HS-27A (cell line): ENCODE measurements at places on chromosomes 2 and 18.
A peak's percentile ranks its signal among the peaks of the same experiment; 100 is the strongest.

DNA sequence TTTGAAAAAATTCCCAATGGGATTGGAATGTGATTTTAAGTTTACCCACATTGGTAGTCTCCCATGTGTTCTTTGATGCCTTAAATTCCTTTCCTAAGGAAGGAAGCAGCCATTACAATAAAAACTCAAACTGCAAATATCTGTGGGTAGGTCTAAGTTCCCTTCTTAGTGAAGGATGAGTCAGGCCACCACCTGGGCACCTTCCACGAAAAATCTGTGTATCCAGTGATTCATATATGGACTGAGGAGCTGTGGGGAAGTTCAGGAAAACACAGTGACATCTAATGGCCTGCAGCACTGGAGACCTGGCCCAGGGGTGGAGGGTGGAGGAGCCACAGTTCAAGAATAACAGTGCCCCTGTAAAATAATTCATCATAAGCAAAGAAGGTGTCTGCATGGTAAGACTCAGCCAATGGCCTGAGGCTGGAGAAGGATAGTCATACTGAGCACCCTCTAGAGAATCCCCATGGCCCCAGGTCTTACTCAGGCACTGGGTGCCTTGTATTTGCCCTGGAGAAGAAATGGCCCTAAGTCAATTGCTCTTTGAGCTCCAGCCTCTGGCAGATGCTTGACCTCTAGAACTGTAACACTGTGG is 248.6 kb downstream of the SP3 start:
- no peak for DNase-seq

DNA sequence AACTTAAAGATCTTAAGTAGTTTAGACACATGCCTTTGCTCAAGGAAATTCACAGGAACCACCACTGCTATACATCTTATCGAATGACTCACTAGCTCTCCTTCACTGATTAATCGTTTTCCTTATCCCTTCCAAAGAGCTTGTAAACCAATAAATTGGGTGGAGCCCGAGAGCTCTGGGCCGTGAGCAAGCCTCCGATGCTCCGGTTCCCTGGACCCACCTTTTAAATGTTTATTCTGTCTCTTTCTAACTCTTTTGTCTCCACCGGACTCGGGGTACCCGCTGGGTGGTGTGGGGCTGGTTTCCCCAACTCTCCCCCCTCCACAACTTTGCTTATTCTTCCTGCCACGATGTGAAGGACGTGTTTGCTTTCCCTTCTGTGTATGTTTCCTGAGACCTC is 292.9 kb upstream of the TMEFF2 start:
- DNase-seq, result no peak

DNA sequence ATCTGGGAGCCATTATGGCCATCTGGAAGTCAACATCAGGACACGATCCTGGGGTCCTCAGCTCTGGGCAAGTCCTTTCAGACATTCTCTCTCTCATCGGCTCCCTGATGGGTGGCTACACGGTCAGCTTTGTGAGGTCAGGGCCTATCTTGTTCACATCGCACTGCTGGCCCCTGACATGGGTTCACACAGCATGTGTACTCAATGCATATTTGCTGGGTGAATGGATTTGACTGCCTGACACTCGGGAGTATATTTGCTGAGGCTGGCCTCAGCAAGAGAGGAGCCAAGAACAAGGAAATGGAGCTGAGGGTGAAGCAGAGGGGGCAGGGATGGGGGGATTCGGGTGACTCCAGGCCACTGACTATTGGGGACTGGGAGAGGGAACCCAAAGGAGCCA is 50.5 kb downstream of the SLC4A5 start:
- DNase-seq, result no peak

DNA sequence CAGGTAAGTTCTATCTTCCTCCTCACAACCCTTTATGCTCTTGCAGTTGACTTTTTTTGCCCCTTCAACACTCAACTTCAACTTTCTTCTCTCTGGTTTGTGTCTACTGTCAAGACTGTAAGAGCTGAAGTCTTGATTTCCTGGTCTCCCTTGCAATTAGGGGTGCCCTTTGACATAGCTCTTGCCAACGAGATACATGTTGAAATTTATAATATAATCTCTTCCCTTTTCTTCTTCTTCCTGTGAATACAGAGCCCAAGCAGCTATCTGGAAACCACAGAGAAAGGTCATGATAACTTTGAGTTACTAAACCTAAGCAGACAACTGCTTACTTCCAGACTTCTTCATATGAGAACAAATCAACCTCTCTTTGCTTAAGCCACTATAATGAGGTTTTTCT is 163.5 kb downstream of the MC4R start:
- no peak for DNase-seq

DNA sequence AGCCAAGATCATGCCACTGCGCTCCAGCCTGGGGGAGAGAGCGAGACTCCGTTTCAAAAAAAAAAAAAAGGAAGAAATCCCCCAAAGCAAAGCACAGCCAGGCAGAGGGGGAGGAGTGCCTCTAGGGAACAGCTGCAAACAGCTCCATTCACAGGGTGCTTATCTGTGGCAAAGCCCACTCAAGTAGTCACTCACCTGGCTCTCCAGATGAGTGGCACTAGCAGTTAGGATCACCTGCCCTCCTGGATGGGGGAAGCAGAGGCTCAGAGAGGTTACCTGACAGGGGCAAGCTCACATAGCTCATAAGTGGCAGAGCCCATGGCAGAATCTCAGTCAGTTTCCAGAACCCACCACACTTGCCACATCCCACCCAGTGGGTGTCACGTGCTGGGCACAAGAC is 30.3 kb downstream of the TFCP2L1 start:
- no peak for DNase-seq

- no peak for DNase-seq
Observed at GRCh38 chr2:201507725-201508124, 56.2 kb downstream of the STRADB start.

DNA sequence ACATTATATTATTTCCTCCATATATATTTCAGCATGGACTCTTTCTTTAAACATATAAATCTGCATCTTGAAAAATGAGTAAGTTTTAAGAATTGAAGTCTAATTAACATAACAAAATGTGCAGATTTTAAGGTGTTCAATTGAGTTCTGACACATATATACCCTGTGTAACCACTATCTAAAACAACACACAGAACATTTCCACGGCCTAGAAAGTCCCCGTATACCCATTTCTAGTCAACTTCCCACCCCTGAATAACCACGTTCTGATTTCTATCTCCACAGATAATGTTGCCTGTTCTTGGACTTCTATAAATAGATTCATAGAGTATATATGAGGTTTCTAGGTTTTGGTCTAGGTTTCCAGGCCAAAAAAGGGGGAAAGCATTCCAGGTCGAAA is 87.5 kb downstream of the AAK1 start:
- DNase-seq, result no peak

DNA sequence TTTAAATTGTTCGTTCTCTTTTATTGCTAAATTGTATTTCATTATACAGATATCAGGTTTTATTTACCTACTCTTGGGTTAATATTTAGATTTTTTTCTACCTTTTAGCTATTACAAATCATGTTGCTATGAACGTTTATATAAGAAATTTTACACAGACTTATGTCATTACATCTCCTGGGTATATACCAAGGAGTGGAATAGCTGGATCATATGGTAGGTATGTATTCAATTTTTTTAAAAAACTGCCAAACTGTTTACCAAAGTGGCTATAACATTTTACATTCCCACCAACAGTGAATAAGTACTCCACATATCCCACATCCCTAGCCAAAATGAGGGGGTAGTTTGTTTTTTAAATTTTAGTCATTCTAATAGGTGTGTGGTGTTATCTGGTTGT is 32.3 kb upstream of the BAZ2B start:
- DNase-seq, result no peak

DNA sequence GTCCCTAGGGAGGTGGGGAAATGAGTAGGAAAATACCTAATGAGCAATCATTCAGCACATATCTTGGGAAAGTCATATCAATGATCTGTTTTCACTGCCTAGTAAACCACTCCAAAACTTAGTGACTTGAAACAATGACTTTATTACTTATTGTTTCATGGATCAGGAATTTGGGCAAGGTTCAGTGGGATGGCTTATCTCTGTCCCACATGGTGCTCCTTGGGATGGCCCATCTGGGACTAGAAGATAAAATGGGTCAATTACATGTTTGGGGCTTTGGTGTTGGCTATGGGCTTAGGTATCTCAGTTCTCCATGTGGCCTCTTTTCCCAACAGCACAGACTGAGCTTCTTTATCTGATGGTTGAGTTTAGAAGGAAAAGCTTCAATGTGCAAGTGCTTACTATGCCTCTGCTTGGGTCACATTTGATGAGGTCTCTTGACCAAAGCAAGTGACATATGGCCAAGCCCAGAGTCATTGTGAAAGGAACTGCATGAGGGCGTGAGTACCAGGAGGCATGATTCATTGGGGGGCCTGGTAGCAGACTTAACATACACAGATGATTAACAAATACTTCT is 218.1 kb upstream of the TNP1 start:
- DNase-seq, result no peak

DNA sequence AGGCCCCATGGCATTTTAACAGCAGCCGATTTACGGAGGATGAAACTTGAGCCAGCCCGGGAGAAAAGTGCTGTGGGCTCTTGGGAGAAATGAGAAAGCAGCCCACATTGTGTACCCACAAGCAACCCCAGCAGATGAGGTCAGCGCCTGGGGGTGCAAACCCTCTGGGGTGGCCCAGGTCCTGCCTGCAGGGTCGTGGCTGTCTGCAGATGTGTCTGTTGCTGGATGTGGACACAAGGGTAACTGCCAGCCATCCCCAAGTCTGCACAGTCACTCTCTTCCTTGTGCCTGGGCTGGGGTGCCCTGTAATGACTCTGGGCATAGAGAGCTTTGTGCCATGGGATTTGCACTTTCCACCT is 170.8 kb downstream of the PRKCE start:
- no peak for DNase-seq

DNA sequence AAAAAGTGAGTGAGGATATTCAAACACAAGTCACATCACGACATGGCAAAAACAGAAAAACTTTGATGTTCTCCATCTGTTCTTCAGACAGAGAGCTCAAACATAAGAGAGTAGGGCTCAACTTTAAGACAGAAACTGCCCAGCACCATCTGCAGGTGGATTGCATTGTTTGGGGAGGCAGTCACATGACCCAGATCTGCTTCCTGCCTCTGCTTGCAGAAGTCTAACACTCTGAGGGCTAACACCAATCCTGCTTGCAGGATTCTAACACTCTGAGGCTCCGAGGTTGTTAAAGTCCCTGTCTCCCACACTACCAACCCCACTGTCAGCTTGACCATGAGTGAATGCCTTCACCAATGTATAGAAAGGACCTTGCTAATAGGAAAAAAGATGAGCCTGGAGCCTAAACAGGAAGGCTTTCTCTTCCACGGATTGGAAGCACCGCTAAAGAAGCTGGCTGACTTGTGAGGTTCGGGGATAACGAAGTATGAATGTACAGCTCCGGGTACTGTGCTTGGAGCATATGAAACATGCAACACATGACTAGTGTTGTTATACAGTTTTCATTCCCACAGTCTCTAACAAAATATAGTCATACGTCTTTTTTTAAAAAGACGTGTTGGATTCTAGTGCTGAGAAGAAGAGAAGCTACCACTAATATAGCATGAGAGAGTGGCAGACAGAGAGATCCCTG is 176.6 kb upstream of the CREB1 start:
- DNase-seq, result no peak

DNA sequence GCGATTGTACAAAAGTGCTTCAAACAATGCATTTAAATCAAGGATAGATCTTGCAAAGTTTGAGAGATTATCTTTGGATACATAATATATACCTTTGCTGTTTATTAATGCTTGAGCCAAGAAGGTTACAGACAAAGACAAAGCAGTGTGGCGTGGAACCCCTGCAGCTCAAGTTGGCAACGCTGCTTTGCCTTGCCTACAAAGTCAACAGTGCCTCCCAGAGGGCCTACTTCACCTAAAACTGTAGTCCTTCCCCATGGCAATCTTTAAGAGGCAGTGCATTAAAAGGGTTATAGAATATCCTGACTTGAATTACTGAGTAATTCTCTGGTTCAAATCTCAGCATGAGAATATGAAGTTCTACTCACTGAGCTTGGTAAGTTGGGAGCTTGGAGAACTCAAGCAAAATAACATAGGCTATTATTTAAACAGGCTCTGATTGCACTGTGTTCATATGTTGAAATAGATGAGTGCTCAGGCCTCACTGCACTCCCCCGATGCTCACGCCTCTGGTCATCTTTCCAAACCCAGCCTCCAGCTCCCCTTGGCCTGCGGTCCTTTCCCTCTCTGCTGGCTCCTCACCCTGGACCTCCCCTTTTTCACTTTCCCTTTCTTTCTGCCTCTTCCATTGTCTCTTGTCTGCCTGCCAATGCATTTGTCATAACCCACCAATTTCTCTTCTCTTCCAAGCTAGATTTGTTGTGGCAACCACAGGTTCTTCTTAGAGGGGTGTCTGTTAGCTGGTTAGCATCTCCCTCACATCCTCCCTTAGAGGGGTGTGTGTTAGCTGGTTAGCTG is 96.5 kb downstream of the MYT1L start:
- no peak for DNase-seq

- no peak for DNase-seq
Observed at GRCh38 chr2:203869223-203870042, 1.9 kb downstream of the CTLA4 start.

GRCh38 chr2:74554820-74555531 is 456 bp downstream of the DOK1 start:
- no peak for DNase-seq

- DNase-seq, result peak; percentile 5
Observed at GRCh38 chr2:166516712-166517303, 22.8 kb upstream of the SCN7A start.

- DNase-seq, result no peak
Observed at GRCh38 chr2:206611191-206611590, 31.1 kb upstream of the FAM237A start.

- no peak for DNase-seq
Observed at GRCh38 chr2:74975016-74975415, 16.6 kb downstream of the POLE4 start.

DNA sequence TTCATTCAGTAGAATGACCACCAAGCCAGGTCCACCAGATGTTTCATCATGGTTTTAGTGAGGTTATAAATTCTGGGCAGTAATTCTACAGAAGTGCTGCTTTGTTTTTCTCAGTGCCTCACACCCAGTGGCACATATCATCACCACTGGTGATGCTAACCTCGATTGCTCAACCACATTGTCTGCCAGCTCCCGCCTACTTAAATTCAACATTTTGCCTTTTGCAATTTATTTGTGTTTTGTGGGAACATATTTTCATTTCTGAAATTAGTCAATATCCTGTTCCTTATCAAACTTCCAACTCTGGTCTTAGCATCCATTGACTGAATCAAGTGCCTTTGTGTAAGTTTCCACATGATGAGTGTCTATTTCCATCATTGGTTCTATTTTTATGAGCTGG is 62.3 kb upstream of the TMEM178A start:
- DNase-seq, result no peak

GRCh38 chr2:160371251-160372009 is 122.2 kb downstream of the RBMS1 start:
- DNase-seq, result no peak

GRCh38 chr18:55233857-55234256 is 274.6 kb upstream of the CCDC68 start:
- no peak for DNase-seq

DNA sequence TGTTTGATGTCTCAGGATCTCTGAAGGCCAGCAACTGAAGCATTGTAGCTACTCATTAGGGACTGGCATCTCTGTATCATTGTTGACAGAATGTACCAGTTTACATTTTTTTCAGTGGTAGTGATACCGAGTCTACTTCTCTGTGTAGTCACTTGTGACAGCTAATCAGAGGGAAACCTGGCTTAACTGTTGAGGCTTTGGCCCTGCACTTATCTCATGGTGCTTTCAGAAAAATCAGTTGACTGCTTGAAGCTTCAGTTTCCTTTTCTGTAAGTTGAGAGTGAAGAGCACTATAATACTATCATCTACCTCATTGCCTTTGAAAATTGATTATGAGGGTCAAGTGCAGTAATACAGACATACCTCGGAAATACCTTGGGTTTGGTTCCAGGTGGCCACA is 90.0 kb downstream of the COMMD1 start:
- DNase-seq, result no peak

GRCh38 chr2:197171582-197171981 is 139.0 kb downstream of the ANKRD44 start:
- no peak for DNase-seq
